ENCODE measurements at places on chromosomes 11 and 22.
A peak's percentile ranks its signal among the peaks of the same experiment; 100 is the strongest.

DNA sequence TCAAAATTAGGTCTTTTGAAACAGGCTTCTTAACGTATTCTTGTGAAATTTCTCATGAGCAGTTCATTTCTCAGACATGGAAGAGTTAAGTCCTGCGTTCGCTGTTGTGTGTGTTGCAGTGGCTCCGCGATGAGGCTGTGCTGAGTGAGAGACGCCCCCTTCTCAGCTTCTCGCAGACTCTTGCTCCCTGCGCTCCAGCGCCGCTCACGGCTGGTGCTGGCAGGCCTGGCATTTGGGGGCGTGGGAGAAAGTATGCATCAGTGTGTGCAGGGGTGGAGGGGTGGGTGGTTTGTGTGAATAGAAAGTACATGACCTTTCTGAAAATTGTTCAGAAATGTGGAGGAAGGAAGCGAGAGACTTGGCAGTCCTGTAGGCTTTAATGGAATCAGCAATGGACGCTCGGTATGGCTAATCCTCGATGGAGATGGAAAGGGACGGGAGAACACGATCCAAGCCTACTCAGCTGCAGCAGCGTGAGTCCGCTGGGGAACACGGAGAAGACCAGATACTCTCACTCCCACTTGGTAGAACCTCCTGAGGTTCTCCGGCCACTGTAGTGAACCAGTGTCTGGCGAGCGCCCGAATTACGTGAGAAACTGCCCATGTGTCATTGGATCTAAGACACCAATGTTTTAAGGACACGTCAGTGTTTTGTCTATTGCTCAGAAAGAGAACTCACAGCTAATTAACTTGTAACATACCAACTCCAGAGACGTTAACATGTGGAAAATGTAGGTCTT is 5.9 kb downstream of the TAB1 start:
- DNase-seq: peak; percentile 76

DNA sequence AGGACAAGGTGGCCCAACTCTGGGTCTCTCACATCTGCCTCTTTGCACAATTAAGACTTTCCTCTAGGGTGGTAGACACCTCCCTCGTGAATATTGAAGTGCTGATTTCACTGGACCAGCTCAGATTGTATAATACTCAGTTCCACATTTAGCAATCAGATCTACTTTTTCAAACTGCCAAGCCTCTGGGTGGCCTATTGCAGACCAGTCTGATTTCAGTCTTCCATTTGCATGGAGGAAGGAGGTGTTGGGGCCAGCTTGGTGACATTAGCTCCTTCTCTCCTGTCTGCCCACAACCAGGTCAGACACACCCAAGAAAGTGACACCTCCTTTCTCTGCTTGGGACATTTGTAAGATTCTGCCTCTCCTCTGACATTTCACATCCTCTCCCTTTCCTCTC is 78.2 kb downstream of the PPFIBP2 start:
- DNase-seq: no peak

GRCh38 chr11:68798221-68798813 is 43.4 kb downstream of the CPT1A start:
- DNase-seq: no peak

DNA sequence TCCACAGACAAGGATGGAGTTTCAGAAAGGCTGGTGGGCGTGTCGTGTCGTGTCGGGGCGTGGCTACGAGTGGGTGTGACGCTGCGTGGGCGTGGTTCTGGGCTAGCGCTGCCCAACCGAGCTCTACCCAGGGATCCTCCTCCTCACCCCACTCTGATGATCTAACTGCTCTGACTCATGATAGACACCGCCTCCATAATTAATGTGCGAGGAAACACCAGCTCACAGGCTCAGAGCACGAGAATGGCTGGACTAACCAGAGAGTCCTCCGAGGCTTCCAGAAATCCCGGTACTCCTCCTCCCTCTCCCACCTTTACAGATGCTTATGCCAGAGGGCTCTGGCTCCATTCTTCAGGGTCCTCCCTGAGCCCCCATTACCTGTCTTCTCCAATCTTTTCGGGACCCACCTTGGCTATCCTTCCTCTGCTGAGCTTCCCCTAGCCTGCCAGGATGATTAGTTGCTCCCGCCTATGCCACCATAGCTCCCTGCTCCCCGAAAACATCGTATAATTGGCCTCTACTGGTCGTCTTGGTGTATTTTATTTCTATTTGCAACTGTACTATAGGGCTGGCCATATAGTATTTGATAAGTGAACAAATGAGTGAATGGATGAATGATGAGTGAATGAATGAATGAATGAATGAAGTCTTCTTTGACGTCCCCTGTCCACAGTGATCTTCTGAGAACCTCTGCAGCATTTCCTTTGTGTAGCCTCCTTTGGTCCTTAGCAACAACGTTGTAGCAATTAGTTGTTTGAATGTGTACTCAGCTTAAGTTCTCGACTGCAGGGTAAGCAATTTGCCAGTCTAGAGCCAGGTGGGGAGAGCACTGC is 21.7 kb downstream of the TMPRSS13 start:
- DNase-seq: peak; percentile 52

- no peak for DNase-seq
These were observed 320.5 kb downstream of the AASDHPPT start for GRCh38 chr11:106397787-106398501.

DNA sequence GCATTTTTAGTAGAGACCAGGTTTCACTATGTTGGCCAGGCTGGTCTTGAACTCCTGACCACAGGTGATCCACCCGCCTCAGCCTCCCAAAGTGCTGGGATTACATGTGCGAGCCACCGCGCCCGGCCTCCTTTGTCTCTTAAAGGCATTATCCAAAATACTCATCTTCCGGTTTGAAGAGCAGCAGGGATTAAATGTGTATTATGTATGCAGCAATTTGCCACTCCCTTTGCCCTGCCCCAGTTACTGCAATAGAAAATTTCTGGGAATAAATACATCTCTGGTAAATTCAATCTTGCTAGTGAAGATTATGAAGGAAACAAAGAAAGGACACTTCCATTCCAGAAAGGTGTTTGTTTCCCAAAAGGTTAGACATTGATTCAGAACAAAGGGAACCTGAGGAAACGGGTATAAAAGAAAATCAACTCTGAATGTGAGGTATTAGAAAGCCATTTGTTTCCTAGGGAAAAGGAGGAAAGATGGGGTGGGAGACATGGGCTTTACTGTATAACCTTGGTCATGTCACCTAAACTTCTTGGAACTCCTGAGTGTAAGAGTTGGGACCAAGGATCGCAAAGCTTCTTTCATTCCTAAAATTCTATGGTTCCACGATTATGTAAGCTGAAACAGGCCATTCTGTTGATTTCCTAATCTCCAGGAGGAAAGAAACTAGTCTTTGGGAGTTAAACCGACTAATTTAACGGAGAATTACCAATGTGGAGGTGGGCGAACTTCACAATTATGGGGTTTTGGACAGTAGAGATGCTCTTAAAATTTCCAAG is 959 bp upstream of the HIPK3 start:
- DNase-seq: no peak

DNA sequence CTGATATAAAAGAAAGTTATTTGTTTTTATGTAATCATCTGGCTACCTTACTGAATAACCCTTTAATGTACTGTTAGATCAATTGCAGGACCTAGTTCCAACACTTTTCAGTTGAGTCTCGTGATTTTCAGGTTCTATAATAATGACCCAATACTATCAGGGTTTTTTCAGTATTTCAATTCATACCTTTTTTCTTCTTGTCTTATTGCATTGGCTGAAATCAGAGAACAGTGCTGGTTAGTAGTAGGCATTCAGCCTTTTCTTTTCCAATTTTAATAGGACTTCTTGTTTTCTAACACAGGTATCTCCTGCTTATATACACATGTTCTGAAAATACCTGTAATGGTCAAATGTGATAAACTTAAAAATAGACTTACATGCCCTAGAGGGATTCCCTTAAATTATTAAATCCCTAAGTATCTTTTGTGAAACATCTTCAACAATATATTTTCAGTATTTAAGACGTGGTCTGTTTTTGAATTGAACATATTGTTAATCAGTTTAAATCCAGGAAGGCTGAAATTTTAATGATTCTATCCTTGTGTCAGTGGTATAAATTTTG is 13.6 kb downstream of the ZC3H12C start:
- DNase-seq: no peak

- DNase-seq: no peak
These were observed 317.8 kb downstream of the NTM start for GRCh38 chr11:131688048-131688693.

GRCh38 chr11:78809931-78810541 is 235.4 kb upstream of the NARS2 start:
- no peak for DNase-seq

- no peak for DNase-seq
These were observed 37.1 kb upstream of the CCDC89 start for GRCh38 chr11:85723088-85723487.

- DNase-seq: no peak
These were observed 145.6 kb downstream of the CSNK2A3 start for GRCh38 chr11:11207428-11207827.

DNA sequence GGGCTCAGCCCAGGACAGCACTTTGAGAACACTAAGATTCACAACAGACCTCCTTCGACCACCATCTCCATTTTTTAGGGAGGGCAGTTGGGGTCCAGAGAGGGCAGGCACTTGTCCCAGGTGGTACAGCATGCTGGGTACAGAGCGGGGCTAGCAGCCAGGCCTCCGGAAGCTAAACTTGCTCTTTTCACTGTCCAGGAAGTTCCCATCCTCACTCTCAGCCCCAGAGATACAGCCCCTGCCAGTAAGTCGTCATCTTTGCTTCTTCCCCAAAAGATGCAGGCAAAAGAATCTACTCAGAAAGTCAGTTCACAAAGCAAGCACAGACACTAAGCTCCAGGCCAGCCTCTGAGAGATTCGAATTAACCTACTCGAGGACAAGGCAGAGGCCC is 6.7 kb upstream of the RAB3IL1 start:
- DNase-seq: no peak

DNA sequence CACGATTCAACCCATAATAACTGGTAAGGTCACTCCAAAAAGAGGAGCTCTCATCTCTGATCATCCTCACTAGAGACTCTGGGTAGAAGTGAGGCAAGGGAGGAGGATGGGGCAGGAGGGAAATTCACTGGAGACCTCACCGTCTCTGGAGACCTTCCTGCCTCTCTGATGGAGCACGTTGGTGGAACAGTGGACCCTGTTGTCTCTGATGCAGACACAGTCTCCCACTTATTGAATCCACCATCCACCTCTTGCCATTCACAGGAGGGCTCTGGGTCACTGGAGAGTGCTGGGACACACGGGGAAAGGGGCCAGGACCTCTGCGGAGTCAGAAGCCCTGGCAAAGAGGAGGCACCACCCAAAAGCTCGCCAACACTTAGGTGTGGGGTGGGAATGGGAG is 137.6 kb upstream of the SEZ6L start:
- no peak for DNase-seq

GRCh38 chr22:42560781-42561180 is 7.0 kb downstream of the SERHL2 start:
- no peak for DNase-seq

- DNase-seq: no peak
These were observed 83.9 kb downstream of the OR5AK2 start for GRCh38 chr11:57072640-57073039.

DNA sequence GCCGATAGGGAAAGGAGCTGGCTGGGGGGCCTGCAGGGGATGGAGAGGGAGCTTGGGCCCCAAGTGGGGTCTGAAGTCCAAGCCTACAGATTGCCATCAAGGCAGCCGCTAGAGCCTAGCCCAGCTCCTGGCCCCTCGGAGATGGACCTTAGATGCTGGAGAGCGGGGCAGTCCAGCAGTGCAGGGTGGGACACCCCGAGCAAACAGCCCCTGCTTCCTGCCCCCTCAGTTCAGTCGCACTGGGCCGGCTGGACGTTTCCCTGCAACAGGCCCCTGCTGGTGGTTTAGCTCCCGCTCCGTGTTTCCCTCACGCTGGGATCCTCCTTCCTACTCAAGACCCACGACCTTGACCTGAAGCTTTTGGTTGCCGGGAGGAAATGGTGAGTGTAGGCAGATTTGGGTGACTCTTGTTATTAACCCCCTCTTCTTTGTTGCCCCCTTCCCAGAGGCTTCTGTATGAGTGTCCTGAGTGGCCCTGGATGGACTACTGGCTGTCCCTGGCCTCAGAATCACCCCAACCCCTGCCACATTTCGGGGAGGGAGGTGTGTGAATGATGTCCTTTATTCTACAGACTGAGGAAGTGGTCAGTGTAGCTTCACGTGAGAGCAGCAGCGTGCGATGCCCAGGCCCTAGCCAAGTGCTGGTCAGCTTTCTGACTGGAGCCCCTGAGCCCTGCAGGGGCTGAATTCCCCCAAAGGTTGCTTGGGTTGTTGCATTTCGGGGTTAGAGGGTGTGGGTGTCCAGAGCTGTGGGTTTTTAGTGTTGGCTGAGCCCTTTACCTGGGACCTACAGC is 2.7 kb downstream of the ST3GAL4 start:
- no peak for DNase-seq

DNA sequence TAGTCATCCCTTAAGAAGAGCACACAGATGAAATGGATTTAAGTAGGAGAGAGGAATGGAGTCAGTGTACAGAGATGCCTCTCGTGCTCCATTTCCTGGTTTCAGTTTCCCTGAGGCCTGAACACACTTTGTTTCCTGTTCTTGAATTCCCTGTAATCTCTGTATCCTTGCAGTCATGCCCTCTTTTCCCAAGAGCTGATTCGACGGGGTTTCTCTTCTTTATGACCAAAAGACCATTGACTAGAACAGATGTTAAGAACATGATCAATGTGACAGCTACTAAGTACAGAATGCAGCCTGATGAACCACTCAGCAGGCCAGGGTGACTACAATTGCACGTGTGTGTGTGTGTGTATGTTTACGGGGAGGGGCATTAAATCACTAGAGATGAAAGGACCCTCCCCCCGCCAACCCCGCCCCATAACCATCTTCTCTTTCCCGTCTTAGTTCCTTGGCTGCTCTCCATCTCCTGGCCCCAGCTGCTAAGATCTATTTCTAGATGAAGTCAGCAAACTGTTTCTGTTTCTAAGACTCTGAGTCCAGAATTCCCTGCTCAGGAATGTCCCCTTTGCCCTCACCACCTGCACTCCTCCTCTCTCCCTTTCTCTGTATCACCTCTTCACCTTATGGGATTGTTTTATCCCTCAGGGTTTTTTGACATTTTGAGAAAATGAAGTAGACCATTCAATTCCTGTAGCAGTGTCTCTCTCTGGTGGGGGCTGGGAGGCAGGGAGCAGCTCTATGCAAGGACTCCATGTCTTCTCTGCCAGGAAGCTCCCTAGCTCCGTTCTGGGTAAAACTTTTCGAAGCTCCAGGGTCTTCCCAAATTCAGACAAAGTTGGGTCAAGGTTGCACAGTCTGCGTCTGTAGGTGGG is 26.0 kb downstream of the SLC22A6 start:
- no peak for DNase-seq

- no peak for DNase-seq
These were observed 80.6 kb upstream of the SYT13 start for GRCh38 chr11:45366619-45367190.

- no peak for DNase-seq
These were observed 1.5 kb downstream of the TNNT3 start for GRCh38 chr11:1920909-1921573.

GRCh38 chr11:69716891-69717747 is 13.3 kb upstream of the FGF19 start:
- no peak for DNase-seq

DNA sequence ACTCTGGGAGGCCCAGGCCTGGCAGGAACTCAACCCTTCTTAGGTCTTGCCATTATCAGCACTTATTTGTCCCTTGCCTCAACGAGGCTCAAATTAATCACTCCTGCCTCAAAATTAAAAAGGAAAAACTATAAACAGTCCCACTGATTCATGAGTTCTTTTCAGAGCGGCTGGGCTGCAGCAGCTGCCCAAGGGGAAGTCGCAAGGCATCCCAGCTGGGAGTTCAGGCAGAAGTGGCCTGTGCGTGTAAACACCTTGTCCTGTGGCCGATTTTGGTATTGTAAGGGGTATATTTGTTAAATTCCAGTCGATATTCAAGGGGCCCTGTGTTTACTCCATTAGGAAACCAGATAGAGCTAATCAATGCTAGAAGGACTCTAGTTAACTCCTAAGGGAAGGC is 213.9 kb upstream of the CADM1 start:
- DNase-seq: no peak
